ENCODE measurements at places on chromosomes 2 and 18.

DNA sequence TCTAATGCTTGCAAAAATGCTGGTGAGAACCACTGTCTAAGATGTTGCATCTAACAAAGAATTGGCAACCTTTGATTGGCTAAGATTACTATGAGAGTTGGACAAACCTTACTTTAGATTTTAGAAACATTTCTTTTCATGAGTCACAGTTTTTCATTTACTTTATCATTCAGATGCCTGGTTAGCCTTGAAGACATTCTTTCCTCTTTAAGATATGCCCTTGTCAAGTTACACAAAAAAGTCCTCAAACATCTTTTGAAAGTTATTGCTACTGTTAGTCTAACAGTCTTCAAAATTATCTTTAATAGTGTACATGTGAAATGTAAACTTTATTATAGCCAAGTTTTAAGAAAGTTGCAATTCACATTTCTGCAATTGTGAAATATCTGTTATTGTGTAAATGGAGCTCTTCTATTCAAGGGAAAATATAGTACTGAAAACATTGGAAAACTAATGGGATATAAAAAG, 276.3 kb downstream of the RND3 start:
- DNase-seq, result no peak

- DNase-seq, result no peak
These were observed 150.7 kb upstream of the SPRED2 start for GRCh38 chr2:65583061-65583460.

- DNase-seq, result no peak
These were observed at the start of gene DPP10 for GRCh38 chr2:114442510-114442909. Gene DPP10 (plus strand): TSS chr2:114442641.

DNA sequence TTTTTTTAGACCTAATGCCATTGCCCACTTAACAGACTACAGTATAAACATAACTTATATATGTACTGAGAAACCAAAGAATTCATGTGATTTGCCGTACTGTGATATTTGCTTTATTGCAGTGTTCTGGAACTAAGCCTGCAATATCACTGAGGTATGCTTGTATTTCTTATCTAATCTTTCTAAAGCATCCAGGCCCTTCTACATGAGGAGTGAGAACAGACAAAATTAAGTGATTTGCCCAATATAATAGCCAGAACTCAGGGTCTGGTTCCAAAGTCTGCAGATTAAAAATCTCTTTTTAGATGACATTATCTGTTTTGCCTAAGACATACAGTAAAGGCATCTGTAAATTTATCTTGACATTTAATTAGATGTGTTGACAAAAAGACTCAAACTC, 41.9 kb downstream of the BMPR2 start:
- no peak for DNase-seq

- DNase-seq, result no peak
These were observed 336.9 kb upstream of the PIK3C3 start for GRCh38 chr18:41618147-41618546.

DNA sequence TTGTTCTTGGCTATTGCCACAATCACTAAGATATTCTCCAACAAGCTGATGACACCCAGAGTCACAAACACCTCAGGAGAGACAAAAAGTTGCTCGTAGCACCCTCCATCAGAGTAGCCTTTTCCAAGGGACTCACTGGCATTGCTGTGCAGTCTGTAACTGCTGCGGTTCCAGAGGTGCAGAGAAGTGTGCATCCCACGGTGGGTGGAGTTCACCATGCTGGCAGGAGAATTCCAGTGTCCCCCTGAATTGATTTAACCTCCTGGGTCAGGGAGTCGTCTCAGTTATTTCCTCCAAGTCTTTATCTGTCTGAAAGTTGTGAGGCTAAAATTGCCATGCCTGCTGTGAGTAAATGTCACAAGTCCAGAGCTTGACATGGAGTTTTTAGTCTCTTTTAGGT, 443 bp downstream of the MC4R start:
- no peak for DNase-seq

DNA sequence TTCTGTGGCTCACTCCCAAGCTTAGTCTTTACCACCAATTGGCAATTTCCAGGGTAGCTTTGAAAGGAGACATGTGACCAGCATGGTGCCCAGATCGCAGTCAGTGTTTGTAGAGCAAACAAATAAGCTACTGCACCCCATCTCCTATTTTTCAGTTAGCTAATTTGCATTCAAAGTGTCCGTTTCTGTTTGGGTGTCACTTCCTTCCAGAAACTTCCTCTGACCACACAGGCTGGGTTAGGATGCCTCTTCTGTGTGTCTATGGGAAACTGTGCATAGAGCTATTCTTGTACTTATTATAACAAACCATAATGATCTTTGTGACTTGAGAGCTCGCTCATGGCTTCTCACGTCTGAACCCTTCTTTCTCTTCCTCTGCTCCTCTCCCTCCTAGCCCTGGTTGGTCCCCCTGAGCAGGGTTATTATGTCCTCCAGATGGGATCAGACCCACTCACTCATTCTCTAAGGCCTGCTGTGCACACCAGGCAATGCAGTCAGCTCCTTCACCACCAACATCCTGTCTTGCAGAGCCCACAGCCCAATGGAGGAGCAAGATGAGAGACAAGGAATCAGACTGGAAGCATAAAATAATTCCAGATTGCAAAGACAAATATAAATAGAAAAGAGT, 101.2 kb upstream of the ALK start:
- no peak for DNase-seq

DNA sequence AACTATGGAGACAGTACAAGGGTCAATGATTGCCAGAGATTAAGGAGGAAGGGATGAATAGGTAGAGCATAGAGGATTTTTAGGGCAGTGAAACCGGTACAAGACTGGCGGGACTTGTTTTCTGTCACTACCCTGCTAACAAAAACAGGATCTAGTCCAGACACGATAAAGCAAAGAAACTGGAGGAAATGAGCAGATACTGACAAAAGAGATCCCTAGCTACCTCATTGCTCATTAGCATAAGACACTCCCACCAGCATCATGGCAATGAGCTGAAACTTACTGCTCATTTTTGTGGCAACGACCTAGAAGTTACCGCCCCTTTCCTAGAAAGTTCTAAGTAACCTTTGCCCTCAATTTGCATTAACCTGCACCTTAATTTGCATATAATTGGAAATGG, 131.2 kb downstream of the ETAA1 start:
- no peak for DNase-seq

GRCh38 chr2:64525317-64525613, 1.1 kb downstream of the AFTPH start:
- no peak for DNase-seq

DNA sequence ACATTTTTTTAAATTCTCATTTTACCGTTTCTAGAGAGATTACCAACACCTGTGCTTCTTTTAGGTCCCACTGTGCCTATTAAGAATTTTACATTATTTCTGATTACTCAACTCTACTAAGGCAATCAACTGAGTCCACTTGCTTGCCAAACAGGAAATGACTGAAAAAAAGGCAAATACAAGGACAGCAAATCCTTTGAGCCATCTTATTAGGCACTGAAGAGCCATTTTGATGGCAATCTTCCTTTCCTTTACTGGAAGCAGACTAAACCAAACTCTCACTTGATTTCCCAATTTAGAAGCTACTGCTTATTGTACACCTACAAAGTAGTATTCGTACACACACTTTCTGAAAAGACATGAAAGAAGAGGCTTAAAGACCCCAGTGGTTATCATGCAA, 121.4 kb upstream of the COL3A1 start:
- DNase-seq, result peak; percentile 18

DNA sequence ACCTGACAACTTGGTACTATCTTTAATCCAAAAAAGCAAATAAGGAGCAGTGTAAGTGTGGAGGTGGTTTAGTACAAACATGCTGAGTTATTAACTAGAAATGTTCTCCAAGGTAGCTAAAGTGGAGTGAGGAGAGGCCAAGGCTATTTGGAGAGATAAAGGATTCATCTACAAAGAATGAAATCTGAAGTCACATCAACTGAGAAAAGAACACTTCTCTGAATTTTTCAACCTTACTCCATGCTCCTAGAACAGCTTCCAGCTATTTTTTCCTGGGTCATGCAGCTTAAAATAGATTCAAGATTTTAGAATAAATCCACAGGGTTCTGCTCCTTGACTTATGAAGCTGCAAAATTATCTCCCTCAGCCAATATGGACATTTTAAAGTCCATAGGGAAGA, 18.7 kb downstream of the IMMT start:
- no peak for DNase-seq

- no peak for DNase-seq
These were observed 81.1 kb downstream of the RAPH1 start for GRCh38 chr2:203453858-203454451.

DNA sequence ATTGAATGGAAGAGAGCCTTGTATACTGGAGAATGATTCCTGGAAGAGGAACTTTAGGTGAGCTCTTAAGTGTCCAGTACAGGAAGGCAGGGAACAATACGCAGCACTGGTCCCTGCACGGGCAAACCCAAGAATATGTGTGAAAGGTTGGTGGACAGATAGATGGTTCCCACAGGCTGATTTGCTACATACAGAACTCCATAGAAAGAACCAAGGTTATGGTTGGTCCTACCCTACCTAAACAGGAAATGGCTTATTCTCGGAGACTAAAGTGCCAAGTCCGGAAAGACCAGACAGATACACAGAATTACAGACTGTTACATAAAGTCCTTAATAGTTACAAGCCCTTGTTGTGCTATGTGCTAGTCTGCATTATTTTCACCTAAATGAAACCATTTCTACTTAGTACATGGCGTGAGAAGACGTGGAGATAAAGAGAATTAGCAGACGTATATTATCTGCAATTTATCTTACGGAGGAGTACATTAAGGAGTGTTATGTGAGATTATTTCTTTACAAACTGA, 1.2 kb downstream of the REV1 start:
- DNase-seq, result peak; percentile 49

GRCh38 chr2:224039770-224040440, 819 bp upstream of the SERPINE2 start:
- DNase-seq, result no peak

- no peak for DNase-seq
These were observed 18.8 kb downstream of the TMEM87B start for GRCh38 chr2:112073875-112074274.

- DNase-seq, result no peak
These were observed 224.8 kb downstream of the NUP35 start for GRCh38 chr2:183349091-183349490.

DNA sequence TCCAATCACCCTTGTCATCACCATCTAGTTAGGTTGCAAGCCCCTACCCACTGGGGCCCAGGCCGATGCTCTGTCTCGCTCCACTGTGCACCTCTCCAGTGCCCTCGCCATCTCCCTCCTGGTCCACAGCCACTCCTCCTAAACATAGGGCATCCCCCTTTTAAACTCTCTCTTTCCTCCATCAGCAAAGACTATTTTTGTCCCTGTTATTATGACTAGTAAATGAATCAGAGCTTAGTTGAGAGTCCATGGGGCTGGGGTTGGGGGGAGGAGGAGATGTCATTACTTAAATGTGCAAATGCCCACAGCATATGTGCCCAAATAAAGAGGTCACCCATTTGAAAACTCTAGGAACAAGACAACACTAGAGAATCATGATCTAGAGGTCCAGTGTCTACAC, 167.4 kb downstream of the TRABD2A start:
- DNase-seq, result no peak

DNA sequence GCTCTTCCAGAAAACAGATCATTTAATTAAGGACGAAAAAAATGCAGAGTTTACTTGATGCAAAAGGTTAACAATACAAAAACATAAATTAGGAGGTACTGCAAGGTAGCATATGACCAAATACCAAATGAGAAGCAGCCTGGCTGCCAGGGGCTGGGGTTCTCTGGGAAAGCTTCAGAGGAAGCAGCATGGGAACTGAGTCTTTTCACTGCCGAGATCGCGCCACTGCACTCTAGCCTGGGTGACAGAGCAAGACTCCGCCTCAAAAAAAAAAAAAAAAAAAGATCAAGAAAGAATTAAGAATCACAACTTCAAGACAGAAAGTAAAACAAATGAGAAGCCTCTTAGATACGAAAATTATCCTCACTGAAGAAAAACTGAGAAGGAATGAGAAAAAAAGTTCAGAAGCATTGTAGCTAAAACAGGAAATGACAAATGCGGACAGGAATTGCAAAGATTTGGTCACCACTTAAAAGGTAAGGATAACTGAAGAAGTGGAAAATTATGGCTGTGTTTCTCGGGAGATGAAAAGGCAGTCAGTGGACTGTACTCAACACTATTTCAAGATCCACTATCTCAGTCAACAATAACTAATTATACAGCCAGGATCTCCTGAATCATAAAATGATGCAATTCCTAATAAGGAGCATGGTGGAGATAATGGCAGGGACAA, 4.3 kb downstream of the SEPTIN10 start:
- DNase-seq, result peak; percentile 75

GRCh38 chr2:15730545-15731212, 139.0 kb downstream of the DDX1 start:
- peak; percentile 1 for DNase-seq

- DNase-seq, result no peak
These were observed 1.7 kb downstream of the SP140 start for GRCh38 chr2:230227216-230227615.

DNA sequence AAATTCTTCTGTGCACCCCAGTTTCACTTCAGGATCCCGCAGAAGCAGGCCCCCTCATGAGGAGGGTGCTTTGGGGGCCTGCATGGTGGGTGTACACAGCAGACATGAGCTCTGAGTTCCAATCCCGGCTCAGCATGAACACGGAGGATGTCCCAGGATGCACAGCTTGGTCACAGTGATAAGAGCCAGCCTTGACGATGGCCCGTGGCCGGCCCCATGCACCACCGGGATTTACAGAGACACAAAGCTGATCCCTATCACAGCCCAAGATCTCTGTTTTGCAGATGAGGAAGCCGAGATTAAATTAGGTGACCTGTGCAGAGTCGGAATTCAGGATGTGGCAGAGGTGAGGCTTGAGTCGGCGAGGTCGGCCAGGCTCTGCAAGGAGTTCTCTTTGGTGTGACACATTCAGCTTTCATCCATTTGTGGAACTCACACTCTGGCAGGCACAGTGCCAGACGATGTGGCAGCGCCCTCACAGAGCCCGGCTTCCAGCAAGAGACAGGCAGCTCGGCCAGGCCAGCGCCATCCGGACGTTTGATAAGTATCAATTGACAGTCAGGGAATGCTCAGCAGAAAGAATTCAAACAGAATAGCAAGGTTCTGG, 456.3 kb upstream of the MYT1L start:
- no peak for DNase-seq

DNA sequence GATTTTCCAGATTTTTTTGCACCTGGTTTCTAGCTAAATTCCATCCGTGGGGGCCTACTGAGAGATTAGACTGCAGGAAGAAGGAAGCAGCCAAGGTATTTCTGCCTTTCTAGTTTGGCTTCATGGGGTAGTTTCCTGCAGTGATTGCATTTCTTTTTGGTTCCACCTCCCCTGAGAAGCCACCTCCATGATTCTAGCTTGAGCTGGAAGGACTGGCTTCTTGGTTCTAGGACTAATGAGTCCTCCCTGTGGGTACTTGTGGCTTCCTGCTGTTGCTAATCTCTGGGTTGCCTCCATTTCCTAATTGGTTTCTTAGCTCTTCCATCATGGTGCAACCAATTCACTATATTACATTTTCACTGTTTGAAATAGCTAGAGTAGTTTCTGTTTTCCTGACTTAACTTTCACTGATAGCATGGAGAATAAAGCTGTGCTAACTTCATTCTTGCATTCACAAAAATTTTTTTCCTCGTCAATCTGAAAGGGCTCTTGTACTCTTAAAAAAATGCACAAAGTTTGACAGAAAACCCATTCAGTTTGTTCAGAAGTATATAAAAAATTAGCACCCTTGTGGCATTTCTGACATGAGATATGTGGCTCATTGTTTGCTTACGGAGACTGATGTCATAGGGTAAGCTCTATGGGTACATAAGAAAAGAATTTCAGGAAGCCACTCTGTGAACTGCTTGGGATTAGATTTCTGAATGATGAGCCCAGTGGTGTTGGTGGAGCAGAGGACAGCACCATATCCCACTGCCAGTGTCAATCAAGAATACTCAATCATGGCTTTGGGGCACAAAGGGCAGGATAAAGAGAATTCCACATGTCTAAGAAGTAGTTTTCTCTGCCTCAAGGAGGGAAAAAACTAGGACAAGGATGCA, 242.8 kb upstream of the RBMS1 start:
- DNase-seq, result peak; percentile 48
